Gastroesophageal sphincter (tissue), 4 donors: ENCODE measurements at places on chromosomes 13 and 19.

DNA sequence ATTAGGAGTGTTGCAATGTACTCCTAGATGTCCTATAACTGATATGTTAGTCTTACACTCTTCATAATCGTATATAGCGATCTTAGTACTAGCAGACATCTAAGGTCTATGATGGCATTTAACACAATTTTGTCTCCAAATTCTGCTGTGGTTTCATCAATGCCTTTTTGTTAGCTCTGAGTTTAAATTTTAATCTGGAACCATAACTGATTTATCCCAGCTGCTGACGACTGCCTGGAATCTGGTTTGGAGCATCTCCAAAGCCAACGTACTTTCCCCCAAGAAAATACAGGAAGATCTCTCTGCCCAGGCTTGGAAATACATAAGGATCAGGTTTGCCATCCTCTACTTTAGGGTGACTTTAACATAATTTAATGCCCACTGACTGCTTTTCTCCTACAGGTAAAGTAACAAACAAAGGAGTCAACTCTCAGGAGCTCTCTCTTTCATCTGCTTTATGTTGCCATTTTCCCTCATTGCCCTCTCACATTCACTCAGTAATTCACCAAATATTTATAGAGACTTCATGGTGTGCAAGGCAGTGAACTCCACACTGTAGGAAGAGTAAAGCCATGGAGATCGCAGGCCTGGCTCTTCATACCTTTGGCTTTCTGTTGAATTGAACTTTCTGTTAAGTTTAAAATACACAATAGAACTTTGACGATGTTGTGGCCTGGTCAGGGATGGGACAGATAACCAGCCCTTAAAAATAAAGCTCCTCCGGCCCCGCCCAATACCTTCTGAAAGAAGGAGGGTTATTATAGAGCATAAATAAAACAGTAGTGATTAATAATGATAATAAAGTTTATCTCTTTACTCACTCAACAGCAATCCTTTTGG lies 23.3 kb upstream of the SPART start:
- no peak for ATAC-seq

DNA sequence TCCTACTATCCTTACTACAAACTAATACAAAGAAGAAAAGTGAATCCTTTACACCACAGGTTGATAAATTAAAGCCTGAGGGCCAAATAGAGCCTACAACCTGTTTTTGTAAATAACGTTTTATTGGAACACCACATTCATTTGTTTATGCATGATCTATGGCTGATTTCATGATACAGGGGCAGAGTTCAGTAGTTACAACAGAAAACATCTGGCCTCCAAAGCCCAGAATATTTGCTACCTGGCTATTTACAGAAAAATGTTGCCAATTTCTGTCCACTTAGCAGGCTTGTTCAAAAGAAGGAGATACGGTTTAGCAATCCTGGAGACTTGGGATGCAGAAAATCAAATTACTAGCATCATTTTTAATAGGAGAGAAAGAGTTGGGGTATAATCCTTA lies 24.1 kb downstream of the DCT start:
- ATAC-seq: no peak

- ATAC-seq: no peak
Measured at GRCh38 chr13:25890671-25891212, 161.1 kb downstream of the SHISA2 start.

DNA sequence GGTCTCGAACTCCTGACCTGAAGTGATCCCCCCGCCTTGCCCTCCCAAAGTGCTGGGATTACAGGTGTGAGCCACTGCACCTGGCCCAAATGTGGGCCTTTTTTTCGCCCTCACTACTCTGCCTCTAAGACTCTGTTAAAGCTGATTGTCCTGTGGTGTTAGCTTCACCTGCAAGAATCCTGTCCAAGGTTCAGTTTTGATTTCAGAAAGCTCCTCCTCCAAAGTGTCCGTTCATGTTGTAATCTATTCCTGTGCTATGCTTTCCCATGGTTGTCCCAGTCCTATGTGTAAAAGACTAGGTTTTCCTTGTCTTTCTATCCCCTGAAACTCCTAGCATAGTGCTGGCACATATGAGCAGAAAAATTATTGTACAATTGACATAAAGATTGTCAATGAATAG lies 440.9 kb downstream of the KLF5 start:
- ATAC-seq: no peak

DNA sequence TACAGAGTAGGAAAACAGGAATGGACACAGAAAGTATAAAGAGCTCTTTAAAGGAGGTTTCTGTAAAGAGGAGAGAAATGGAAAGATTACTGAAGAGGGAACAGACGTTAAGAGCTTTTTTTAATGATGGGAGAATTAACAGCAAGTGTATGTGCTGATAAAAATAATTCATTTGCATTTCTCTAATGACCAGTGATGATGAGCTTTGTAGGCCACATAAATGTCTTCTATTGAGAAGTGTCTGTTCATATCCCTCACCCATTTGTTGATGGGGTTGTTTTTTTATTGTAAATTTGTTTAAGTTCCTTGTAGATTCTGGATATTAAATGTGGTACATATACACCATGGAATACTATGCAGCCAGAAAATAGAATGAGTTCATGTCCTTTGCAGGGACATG lies 40.0 kb downstream of the MYO16 start:
- no peak for ATAC-seq

DNA sequence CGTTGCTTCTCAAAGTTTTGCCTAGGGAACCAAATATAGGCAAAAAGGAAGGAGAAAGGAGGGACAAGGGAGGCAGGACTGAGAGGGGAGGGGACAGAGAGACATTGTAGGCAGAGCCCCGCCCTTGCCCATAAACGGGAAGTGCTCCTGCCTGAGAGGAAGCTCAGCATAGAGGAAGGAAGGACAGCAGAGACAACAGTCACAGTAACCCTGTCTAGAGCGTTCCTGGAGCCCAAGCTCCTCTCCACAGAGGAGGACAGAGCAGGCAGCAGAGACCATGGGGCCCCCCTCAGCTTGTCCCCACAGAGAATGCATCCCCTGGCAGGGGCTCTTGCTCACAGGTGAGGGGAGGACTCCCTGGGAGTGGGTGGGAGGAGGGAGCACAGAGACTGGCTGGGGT lies at the start of gene CEACAM21:
CEACAM21 (plus strand) TSS at position 169 of the 400 bp plus-strand sequence; CDS start at position 278, 109 bp downstream.
- ATAC-seq: peak; percentile 71
